ENCODE measurements at places on chromosomes 12 and 14.

GRCh38 chr12:46351886-46352650, 20.5 kb downstream of the SLC38A2 start:
- DNase-seq, result no peak

DNA sequence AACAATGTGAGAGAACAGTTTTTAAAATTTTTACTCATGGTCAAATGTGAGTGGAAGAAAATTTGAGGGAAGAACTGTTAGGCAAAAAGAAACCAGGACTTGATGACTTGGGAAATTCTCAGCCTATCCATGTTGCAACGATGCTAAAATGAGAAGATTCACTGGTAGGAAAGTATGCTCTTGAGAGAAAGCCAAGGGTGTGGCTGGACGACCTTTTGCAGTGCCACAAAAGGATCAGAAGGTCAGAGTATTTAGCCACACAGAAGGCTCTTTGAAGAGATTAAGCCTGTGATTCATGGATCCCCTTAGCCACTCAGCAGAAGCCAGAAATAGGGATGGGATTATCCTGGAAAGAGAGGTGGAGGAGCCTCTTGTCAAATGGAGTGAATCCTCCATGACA, 336.8 kb downstream of the LRIG3 start:
- DNase-seq, result no peak

DNA sequence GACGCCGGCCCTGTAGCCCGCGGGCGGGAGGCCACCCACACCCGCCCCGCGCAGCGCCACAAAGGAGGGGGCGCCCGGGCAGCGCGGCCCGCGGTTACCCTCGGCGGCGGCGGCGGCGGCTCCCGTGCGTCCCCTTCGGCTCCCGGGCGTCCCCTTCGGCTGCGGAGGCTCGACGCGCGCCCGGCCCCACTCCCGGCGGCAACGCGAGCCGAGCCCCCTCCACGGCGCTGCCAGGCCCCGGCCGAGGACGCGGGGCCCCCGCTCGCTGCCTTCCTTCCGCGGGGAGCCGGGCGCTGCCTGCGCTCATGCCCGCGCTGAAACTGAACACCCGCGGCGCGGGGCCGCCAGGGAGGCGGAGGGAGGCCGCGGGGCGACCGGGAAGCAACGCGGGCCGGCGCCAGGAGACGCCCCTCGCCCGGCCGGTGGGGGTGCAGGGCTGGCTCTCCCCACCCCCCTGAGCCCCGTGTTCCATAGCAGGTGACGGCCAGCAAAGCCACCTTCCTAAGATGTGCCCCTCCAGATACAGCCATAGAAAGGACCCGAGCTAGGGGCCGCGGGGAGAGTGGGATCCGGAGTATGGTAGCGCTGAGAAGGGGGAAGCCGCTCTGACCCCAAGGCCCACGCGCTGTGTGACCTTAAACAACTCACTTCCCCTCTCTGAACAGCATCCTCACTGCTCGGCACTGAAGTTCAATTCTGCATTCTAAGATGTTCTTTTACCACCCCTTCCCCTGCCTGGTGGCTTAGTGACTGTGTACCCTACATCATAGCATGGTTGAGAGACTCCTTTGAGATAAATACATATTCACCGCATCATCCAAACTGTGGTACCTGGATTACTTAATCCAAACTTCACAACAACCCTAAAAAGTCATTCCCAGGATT, 42.8 kb downstream of the KDM2B start:
- DNase-seq, result no peak

DNA sequence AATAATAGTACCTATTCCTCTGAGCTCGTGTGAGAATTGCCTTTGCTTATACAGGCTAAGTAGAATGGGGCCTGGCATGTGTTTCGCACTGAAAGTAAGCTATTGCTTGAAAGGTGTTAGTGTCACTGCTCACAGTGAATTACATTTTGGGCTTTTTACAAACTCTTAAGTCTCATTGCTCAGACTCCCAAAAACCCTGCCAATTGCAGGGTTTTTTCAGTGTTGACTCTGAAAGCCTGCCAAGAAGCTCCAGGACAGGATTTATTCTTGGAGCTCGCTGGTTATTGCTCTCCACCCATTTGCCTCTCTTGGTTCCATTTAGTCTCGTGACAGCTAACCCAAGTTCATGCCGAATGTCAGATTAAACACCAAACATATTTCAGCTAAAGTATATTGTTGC, 39.8 kb downstream of the NOPCHAP1 start:
- no peak for DNase-seq

DNA sequence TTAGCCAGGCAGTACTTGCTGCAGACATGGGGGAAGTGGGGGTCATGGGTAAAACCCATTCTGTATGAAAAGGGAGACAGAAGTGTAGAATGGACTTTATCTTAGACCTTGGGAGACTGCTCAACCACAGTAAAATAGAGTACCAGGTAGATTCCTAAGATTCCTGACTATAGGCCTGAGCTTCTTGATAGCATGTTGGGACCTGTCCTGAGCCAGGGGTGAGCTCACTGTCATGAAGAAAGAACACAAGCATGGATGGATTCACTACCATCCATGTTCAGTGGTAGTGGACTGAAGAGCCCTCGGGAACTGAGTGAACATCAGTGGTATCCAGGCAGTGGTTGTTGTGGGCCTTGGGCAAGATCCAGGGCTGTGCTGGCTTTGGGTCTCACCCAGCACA, 1003.8 kb downstream of the TMTC2 start:
- DNase-seq, result no peak

- DNase-seq, result no peak
Observed at GRCh38 chr12:68455691-68456345, 123.7 kb upstream of the MDM1 start.

DNA sequence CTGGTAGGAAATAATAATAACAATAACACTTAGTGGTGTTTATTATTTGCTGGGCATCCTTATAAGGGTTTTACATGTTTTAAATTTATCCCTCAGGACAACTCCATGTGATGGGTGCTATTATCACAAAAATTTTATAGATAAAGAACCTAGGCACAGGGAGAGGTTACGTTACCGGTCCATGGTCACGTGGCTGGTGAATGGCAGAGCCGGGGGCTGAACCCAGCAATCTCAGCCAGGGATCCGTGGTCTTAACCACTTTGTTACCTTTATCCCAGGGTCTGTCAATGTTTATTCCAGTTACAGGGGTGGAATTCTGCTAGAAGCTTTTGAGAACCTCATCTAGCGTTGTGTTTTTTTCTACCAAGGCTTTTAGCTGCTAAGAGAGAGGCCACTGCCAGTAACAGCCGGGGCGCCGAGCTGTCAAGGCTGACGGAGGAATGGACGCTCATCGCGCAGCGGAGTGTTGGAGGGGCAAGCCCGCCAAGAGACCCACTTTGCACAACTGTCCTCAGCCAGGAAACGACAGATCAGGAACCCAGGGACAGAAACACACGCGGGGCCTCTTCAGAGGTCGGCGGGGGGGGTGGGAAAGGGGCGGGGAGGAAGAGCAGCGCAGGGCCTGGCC, 418 bp downstream of the AMN1 start:
- no peak for DNase-seq

- no peak for DNase-seq
Observed at GRCh38 chr12:45200491-45201043, 15.3 kb upstream of the ANO6 start.

Data from GM12878 (cell line).